Esophagus squamous epithelium (tissue), 5 donors: ENCODE measurements at places on chromosomes 12 and 14. TPM values are rescaled to one million over a fixed set of nuclear protein-coding genes. Genes with fewer than 3 reads are reported as not detected.

GRCh38 chr12:106211973-106212372 lies 35.8 kb downstream of the CKAP4 start:
- DNase-seq: no peak

DNA sequence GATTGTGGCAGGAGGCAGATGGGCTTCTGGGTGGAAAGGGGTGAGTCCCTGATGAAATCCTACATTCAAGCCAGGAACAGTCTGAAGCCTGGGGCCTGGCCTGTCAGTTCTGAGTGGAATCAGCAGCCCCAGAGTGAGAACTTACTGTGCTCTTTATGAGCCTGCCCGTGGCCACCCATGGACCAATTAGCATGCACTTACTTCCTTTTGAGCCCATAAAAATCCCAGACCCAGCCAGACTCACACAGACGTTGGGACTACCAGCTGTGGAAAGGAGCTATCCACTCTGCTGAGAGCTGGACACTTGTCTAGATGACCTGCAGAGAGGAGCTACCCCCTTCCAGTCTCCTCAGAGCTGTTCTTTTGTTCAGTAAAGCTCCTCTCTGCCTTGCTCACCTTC lies 104.5 kb downstream of the MNAT1 start:
- no peak for DNase-seq

- DNase-seq: no peak
Measured at GRCh38 chr12:57094208-57095160, 5.6 kb downstream of the NAB2 start.

DNA sequence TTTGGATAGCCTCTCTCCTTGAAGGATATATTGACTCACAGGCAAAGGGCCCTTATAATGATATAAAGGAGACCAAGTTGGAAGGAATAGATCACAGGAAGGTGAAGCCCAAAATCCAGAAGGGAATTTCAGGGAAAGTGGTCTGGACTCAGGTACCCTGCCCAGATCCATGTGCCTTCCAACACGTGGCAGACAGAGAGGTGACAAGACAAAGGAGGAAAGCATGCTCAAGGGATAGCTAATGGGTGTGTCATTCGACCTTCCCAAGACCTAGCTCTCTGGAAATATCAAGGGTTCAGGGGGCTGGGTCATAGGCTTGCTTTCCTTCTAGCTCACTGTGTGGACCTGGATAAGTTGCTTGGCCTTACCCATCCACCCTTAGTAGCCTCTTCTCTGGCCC lies 214.3 kb downstream of the ZFP36L1 start:
- no peak for DNase-seq

DNA sequence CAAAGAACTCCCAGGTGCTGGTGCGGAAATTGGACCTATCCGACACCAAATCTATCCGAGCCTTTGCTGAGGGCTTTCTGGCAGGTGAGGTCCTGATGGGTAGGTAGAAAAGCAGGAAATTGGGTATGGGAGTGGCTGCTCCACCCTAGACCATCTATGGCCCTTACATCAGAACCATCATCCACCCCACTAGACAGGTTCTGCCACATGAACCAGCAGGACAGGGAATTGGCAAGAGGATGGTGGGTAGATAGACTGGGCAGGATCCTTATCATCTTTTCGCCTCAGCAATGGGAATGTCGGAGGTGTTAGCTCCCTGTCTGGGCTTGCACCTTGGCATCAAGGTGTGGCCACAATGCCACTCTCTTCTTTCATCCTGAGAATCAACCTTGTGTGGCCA lies 23.5 kb downstream of the RDH12 start:
- no peak for DNase-seq

DNA sequence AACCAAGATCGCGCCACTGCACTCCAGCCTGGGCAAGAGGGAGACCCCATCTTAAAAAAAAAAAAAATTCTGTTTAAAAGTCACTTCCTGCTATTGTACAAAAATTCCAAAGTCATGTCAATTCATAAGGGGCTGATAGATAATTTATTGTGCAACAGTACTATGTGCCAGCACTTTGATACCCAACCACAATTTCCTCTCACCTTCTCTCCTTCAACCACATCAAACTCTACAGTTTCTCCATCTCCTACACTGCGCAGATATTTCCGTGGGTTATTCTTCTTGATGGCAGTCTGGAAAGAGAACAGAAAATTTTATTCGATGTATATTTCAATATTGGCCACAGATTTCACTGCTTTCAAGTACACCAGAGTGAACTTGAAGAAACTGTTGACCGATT lies 7.6 kb downstream of the YBX3 start:
- no peak for DNase-seq

GRCh38 chr12:83005534-83006197 lies 319.0 kb downstream of the TMTC2 start:
- no peak for DNase-seq

DNA sequence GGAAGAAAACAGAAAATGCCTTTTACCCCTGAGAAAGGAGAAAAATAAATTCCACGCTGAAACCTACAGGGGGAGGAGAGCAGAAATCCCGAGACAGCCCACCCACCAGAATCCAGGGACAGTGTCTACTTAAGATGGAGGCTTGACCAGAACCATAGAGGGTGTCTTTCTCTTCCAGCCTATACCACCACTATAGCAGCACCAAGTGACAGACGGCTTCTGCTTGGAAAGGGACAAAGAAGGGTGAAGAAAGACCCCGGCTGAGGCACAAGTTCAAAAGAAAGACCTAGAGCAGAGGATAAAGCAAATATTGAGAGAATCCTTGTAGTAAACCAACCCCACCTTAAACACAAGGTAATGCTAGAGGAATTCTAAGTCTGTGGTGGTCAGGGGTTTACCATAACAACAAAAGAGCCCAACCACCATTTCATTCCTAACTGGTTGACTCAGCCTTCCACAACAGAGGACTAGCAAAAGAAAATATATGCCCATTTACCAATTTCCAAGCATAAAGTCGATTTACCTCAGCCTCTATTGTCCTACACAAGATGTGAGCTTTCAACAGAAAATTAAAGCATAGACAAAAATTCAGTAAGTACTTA lies 105.3 kb upstream of the FOXG1 start:
- DNase-seq: no peak

- DNase-seq: no peak
Measured at GRCh38 chr14:95681153-95681552, 5.1 kb upstream of the TCL1B start.

GRCh38 chr14:36524874-36525745 lies 5.1 kb upstream of the NKX2-1 start:
- no peak for DNase-seq

DNA sequence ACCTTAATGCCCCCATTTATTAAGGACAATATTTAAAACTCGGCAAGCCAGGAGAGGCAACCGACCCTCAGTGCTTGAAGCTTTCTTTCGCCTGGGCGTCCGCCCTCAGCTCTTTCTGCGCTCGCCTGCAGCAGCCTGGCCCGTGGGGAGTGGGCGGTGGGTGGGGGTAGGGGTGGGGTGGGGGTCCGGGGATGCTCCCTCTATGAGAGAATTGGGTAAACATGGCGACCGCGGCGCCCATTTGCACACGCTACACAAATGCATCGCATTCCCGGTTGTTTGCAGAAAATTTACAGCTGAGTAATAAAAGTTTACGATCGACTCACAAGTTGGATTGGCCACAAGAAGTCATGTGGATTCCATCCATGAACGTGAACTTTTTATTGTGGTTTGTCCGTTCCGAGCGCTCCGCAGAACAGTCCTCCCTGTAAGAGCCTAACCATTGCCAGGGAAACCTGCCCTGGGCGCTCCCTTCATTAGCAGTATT lies 7.7 kb downstream of the HOXC8 start:
- no peak for DNase-seq

DNA sequence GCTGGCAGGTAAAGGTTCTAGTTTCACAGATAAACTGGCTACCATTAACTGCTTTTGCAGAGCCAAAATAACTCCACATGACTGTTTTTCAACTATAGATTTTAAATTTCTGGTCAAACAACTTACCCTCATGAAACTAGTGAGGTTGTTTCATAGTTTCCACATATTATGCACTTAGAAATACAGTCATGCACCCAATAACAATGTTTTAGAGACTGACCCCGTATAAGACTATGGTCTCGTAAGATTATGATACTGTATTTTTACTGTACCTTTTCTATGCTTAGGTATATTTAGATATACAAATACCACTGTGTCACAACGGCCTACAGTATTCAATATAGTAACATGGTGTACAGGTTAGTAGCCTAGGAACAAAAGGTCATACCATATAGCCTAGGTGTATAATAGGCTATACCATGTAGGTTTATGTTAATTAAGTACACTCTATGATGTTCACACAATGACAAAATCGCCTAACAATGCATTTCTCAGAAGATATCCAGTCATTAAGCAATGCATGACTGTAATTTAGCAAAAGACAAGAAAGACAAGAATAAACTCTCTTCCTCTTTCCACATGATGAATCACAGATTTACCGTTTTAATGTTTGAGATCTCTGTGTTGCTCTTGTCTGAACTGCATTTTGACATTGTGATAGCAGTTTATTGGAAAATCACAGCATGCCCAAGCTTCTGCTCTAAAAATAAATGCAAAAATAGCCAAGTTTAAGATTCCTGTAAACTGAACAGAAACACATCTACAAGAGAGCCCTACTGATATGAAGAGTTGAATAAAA lies 17.1 kb downstream of the DICER1 start:
- DNase-seq: no peak

GRCh38 chr12:3493043-3493858 lies 2.2 kb downstream of the PRMT8 start:
- DNase-seq: no peak

The ZNF605 gene
- total RNA-seq: 10.1 TPM
